GM12891 (cell line): ENCODE measurements at places on chromosomes 1 and 21.
A peak's percentile ranks its signal among the peaks of the same experiment; 100 is the strongest.

- peak; percentile 68 for DNase-seq
Observed at GRCh38 chr21:45596704-45597318, 46.7 kb upstream of the PCBP3 start.

DNA sequence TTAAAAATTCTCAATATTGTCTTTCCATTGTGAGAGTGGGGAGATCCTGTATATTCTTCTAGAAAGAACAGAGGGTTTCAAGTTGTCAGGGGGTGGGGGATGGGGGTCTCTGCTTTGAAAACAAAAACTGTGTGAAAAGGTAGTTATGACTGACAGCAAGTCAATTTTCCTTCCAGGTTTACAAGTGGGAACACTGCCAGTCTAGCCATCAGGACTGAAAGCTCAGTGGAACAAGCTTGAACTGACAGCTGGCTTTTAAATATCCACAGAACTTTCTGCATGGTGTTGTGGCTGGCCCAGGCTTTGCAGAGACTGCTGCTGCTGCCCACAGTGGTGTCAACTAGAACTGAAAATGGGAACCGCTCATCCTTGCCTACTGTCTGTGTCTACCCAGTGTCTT lies 162.6 kb downstream of the TNR start:
- no peak for DNase-seq

- no peak for DNase-seq
Observed at GRCh38 chr1:154265586-154265985, 6.8 kb upstream of the HAX1 start.

DNA sequence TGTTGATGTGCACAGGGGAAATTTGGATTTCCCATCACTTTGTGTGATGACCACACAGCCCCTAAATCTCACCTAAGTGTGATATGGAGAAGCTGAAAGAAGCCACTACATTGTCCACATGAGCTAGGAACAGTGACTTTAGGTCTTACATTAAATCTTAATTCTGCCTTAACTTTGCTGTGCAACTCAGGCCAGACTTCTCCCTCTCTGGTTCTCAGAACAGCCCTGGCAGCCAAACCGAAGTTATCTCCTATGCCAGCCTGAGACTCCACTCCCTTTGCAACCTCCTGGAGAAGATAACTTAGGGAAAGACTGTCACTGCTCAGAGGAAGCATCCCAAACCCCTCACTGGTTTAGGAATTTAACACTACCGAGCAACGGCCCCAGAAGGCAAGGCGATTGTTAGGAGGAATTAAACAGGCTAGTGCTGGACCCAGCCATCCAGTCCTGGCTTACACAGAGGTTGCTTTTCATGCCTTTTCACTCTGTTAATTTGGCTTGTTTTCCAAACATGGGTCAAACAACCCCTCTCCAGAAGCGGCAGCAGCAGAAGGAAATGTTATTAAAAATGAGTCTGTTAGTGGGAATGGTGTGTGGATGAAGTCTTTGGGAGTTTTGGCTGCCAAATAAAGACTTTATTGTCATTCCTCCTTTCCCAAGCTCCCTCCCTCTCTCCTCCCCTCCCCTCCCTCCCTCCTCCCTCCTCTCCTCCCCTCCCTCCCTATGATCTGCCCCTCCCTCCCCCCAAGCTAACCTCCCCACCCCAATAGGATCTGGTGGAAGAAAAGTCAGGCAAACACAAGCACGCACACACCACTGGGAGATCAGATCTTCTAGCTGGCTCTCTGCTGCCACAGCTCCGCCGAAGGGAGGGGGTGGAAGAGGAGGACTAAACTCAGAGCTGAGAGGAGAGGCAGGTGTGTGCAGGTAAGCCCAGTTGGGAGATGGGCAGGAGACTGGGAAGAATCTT lies at the start of gene PRELP:
TSS of gene PRELP (plus strand) at position 795 of the 970 bp plus-strand sequence. CDS start 7,379 bp downstream, outside the sequence.
- DNase-seq: no peak
